ENCODE measurements at places on chromosomes 6 and 20.

DNA sequence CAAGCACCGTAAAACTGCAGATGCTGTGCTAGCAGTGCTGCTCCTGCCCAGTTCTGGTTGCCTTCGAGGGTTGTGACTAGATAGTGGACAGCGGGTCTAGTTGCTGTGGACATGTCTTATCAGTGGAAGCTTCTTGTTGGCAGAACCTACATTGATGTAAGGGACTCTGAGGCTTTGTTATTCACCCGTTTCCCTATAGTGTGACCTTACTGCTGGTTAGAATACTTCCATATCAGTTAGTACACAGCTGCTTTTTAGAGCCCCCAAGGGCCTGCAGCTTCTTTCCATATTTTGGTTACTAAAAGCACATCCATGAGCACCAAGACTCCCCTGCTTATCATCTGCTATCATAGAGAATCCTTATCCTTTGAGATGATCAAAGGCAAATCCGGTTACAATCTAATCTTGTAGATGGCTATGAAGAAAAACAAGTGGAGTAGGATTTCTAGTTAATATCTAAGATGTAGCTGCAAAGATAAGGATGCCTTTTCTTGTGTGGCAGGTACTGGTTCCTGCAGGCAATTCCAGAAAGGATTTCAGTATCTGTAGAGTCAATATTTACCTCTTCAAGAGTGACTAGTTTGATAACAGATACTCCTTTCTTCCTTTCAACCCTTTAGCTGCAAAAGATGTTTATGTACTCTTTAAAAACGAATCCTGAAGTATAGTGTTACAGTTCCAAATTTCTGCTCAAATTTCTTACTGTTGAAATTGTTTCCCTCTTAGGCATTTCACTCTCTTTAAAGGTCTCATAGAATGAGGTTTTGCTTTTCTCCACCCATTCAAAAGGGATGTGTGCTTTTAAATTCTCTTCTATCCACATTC is 163.6 kb downstream of the JARID2 start:
- no peak for DNase-seq

GRCh38 chr6:20670750-20671149 is 136.5 kb downstream of the CDKAL1 start:
- no peak for DNase-seq

GRCh38 chr20:40276301-40276700 is 412.7 kb downstream of the MAFB start:
- no peak for DNase-seq

DNA sequence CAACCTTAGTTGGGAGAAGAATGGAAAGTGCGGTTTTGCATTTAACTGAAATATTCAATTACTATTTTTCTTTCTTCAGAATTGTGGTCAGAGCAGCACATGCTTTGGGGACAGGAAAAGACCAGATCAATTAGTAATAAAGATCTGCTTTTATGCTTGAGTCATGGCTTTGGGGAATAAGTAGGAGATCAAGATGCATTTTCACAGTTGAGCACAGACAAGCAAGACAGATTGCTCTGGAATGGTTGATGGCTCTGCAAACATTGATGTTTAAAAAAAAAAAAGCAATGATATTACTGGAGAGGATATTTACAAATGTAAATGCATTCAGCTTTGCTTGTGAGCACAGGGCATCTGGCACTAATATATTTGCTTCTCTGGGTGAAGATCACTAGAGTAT is 224.4 kb upstream of the SASH1 start:
- no peak for DNase-seq

- DNase-seq, result no peak
Measured at GRCh38 chr6:73727114-73727513, 31.1 kb downstream of the CD109 start.

GRCh38 chr6:90406142-90406794 is 109.6 kb upstream of the BACH2 start:
- DNase-seq, result no peak

- DNase-seq, result no peak
Measured at GRCh38 chr6:63565058-63565726, 7.1 kb upstream of the LOC128125822 start.

DNA sequence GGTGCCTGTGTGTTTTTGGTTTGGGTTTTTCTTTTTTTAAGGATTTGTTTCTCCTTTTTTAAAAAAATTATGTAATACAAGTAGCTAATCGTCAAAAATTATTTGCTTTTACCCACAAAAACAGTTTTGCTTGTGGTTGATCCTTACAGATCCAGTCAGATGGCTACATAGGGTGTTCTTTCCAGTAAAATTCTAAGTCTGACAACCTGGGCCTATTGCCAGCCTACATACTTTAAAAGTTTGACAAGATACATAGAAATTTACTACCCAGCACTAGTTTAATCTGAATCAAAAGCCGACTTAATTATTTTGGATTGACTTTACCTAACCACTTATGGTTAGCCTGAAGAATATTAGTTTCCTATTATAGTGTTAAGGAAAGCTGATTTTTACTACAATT is 2.1 kb upstream of the SOX4 start:
- DNase-seq, result no peak

DNA sequence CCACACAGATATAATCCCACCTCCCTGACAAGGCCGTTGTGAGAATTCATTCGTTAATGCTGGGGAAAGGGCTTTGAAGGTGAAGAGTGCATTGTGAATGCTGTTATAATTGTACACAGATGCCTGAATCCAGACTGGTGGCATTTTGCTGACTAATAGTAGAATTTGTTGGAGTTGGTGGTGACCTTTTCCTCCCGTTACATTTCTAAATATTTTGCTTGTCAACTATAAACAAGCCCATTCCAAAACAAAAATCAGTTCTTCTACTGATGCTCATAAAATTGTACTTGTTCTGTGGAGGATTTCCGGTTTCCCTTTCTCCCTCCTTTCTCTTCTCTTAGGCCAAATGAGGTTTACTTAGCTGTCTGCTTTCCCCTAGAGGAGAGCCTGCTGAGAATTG is 253.1 kb upstream of the SUPT3H start:
- DNase-seq, result no peak

GRCh38 chr6:23656255-23657194 is 469.5 kb upstream of the NRSN1 start:
- peak; percentile 67 for DNase-seq

DNA sequence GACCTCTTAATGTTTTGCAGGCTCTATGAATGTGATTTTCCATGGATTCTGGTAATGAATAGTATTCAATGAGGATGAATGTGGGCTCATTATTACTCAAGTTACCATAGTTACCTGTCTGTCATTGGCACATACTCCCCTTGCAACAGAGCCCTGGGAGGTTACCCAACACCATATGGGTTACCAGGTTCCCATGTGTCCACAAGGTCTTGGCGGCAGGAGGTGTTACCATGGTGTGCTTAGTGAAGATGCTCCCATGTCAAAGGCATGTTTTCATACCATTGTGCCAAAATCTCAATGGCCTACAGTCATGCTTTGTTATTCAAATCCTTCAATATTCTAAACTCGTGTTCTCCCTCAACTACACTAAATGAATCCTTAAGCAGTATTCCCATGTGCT is 232.5 kb downstream of the HDGFL1 start:
- no peak for DNase-seq

DNA sequence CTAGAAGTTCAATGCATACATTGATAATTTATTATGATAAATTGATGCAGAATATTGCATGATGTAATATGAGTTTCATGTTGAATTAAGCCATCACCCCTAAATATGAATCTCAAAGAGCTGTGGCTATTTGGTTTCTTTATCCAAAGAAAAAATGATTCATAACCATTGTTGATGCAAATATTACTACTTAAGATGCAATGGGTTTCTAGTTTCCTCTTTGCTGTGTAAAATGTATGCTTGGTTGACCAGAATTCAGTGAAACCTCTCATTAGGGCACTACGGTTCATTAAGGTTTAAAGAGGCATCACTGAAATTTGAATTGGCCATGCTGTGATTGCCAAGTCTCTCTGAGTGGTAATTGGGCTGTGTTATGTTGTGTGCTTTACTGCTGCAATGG is 492.5 kb upstream of the FLRT3 start:
- no peak for DNase-seq

GRCh38 chr6:109393886-109394281 is 11.6 kb upstream of the CD164 start:
- DNase-seq, result no peak

- no peak for DNase-seq
Measured at GRCh38 chr6:63886341-63886740, 250.7 kb downstream of the PHF3 start.

- no peak for DNase-seq
Measured at GRCh38 chr6:158018851-158019361, 37.2 kb downstream of the SYNJ2 start.

- DNase-seq, result no peak
Measured at GRCh38 chr20:11941593-11942246, 24.0 kb downstream of the BTBD3 start.

- no peak for DNase-seq
Measured at GRCh38 chr6:153668758-153669157, 370.3 kb upstream of the OPRM1 start.

- DNase-seq, result no peak
Measured at GRCh38 chr6:83071023-83071422, 3.6 kb downstream of the DOP1A start.

- no peak for DNase-seq
Measured at GRCh38 chr6:122202576-122203137, 196.8 kb upstream of the HSF2 start.

DNA sequence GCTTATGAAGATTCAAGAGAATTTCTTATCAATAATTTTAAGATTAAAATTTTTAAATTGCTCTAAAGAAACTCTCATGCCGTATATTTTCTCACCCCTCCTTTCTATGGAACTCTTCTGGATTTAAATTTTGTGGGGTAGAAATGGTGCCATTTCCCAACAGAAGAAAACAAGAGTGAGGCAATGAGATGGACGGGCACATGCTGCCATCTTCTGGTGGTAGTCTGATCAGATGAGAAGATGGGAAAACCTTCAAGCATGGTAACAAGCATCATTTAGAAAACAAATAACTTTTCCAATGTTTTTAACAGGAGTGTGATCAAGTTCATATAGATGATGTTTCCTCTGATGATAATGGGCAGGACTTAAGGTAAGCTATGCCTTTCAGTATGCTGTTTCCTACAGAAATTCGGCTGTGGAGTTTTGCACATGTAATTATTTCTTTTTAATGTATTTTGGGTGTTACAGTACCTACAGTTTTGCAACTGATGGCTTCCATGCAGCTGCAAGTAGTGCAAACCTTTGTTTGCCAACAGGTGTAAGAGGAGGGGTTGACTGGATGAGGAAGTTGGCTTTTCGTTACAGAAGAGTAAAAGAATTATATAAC is 271.4 kb downstream of the EYA4 start:
- no peak for DNase-seq

DNA sequence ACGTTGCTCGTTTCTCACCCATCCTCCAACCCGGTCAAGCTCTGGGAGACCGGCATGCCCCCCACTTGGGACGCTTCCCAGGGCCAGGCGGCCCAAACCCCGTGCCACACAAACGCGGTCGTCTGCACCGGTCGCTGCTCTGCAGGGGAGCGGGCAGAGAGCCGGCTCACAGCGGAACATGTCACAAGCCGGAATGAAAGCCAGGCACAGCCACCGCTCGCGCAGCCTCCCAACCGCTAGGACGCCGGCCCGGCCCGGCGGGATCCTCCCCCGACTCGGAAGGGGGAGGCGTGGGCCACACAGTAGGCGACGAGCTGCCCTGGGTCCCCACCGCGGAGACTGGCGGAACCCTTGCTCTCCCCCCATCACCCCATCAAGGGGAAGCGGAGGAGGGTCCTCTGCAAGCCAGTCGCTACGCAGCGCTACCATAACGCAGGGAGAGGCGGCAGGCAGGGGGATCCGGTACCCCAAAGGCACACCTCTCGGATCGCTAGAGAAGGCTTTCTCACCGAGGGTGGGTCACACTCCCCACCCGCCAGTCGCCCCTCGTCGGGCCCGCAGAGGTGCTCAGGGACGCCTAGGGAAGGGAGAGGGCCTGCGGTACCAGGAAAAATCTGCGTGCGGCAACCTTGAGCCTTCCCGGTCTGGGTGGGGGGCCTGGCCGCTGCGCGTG is 768.4 kb upstream of the DEFB115 start:
- no peak for DNase-seq

GRCh38 chr6:29552512-29553051 is 7.0 kb downstream of the UBD start:
- DNase-seq, result peak; percentile 3

DNA sequence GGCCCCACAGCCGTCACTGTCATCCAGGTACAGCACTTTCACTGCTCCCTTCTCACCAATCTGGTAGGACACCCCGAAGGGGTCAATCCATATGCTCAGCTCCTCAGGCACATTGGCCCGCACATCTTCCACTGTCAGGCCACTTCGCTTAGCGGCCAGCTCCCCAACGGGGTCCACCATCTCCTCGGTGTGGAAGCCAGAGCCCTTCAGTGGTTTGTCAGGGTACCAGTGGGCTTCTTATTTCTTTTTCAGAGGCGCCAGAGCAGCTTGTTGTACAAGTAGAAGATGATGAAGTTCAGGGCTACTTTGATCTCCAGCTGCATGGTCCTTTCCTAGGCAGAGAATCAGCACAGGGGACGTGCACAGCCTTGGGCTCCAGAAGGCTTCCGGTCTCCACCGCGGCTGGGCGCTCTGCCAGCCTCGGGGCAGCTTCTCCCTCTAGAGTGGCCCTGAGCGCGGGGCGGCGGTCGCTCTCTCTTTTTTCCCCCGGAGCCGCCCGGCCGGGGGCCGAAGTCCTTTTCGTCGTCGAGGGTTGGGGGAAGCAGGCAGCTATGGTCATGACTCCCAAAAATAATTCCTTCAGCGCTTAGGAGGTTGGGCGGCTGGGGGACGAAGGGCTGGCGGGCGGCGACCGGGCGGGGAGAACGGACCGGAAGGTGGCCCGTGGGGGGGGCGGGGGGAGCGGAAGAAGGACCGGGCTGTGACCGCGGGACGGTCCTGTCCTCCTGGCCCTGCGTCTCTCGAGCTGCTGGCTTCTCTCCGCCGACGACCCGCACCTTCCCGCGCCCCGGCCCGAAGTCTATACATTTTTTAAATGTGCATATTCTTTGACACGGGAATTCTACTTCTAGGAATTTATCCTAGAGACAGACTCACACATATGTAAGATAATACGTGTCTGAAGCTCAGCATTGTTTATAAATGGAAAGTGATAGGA is 6.5 kb upstream of the ZSCAN9 start:
- peak; percentile 79 for DNase-seq

- DNase-seq, result no peak
Measured at GRCh38 chr6:160662429-160662828, 1.6 kb downstream of the LPA start.

DNA sequence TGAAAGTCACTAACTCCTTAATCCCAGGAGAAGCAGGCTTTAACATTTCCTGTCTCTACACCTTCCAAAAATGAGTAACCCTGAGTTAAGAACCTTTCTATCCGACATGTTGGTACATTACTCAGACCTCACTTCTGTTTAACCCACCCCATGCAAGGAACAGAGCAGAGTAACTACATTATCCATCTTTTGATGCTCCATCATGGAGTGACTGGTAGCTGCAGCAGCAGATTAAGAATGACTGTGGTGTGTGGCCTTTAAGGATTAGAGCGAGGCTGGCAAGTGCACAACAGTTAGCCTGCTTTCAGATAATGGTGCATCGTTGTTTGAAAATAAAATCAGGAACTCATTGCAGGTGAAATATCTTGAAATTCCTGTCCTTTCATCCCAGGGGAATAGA is 2.0 kb downstream of the TRAF3IP2 start:
- DNase-seq, result no peak
